NCI-H187 (cell line): ENCODE measurements at places on chromosomes 6 and 20.

GRCh38 chr20:37534401-37535157 is 6.9 kb upstream of the BLCAP start:
- peak; percentile 55 for DNase-seq

GRCh38 chr6:26379292-26379691 is 3.6 kb upstream of the BTN2A2 start:
- DNase-seq = no peak

DNA sequence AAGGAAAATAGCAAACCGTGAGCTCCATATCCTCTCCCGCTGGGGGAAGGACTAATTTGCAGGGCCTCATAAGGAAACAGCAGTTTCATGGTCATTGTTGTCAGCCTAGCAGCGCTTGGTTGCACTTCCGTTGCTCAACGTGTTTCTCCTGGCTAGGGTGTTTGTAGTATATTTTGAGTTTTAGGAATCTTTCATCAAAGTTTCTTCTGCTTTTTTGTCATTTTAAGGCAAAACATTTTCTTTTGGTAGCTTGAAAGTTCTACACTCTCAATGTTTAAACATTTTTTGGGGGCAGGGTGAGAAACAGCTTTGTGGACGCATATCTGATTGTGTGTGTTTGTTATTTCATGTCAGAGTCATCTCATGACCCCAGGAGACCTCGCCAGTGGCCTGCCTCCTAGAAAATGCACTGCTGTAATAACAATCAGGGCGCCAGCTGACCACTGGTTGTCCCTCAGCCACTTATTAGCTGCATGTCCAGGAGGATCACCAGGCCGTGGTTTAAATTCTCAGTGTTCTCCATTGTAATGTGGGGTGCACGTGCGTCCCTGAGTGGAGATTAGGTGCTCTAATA is 20.6 kb downstream of the JARID2 start:
- DNase-seq = no peak

DNA sequence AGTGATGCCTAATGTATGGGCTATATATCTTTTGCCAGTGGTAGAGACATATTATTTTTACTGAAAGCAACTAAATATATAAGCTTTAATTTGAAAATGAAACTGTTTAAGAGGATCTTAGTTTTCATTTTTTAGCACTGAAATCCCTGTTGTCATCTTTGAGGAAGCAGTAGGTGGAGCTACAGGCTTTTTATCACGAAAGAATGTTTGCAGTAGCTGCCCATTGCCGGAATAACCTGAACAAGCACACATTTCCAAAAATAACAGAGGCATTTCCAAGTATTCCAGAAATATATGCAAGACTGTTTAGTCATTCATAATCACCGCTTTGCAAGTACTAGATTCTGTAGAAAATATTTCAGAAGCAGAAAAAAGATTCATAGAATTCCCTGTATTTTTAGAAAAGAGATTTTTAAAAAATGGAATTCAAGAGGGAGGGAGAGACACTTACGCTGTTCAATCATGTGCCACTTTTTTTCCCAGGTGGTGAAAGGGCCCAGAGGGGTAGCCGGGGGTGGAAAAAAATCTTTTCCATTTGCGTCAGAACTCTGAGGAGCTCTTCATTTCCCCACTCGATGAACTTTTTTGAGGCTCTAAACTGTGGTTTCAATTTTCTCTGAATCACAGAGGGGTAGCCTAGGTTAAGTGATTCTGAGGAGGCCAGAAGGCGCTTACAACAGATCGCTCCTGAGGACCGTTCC is 142.5 kb upstream of the FERMT1 start:
- DNase-seq = no peak

GRCh38 chr20:10539818-10540553 is 104.9 kb downstream of the SLX4IP start:
- DNase-seq = no peak

GRCh38 chr6:156994215-156995076 is 217.3 kb downstream of the ARID1B start:
- no peak for DNase-seq

DNA sequence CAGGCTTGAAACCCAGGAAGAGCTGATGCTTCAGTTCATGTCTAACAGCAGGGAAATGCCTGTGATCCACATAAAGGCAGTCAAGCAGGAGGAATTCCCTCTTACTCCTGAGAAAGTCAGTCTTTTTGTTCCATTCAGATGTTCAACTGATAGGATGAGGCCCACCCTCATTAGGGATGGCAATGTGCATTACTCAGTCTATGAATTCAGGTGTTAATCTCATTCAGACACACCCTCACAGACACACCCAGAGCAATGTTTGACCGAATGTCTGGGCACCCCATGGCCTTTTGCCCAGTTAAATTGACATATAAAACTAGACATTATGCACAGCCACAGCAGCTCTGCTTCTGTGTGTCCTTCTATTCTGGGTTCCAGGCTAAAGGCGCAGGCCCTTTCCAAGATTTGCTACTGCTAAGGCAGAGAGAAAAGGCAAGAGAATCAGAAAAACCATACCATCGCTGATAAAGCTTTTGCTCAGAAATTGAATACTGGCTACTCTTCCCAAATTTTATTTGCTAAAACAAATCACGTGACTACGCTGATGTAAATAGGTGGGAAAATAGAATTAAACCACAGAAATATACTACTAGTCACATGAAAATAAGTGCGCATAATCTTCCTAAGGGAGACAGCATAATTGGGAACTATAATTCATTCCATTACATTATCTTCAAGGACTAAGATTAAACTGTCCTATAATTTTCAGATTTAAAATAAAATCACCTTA is 625.0 kb upstream of the MAN1A1 start:
- no peak for DNase-seq

DNA sequence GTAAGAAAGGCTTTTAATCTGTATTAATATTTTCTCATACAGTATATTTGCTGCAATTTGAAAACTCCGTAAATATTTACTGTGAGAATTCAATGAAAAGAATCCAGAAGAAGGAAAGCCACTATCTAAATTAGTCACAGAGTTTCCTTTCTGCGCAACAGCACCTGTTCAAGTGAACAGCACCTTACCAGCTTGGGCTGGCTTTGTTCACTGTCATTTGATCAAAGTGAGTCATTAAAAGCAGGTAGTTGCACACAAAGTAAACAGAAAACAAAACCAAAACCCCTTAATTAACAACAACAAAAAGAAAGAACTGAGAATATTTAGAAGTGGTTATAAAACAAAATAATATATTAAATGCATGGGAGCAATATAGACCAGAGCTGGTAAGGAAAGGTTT is 12.8 kb downstream of the SMLR1 start:
- no peak for DNase-seq

- DNase-seq = no peak
Observed at GRCh38 chr6:44917430-44917829, 410.7 kb upstream of the RUNX2 start.

DNA sequence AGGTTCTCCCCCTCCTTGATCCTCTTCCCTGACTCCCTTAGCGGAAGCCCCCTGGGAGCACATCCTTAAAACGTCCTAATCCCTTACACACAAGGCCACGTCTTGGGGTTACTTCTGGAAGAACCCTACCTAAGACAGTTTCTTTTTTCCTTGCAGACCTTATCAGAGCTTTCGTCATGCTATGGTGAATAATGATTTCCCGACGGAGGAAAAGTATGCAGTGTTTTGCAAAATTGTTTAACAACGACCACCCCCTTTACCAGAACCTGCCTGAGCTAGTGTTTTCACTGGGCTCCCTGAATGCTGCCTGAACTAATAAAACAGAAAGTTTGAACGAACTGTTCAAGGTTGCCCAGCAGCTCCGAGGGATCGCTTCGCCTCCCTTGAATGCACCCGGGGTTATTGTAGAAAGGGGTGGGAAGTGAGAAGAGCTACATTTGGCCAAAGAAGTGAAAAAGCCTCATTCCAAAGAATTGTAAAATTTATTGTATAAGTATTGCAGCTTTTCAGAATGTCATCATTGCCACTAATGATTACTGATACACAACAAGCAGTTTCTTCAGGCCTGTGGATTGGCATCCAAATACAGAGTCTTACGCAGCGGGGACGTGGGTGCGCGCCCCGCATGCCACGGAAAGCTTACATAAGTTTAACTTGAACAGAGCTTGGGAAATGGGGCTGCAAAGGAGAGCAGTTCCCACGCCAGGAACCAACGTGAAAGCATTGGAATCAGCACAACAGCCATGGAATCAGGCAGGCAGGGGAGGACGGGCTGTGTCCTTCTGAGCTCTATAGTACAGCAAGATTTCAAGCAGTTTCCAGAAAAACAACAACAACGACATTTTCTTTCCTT is 27.9 kb upstream of the ZBP1 start:
- DNase-seq = no peak

DNA sequence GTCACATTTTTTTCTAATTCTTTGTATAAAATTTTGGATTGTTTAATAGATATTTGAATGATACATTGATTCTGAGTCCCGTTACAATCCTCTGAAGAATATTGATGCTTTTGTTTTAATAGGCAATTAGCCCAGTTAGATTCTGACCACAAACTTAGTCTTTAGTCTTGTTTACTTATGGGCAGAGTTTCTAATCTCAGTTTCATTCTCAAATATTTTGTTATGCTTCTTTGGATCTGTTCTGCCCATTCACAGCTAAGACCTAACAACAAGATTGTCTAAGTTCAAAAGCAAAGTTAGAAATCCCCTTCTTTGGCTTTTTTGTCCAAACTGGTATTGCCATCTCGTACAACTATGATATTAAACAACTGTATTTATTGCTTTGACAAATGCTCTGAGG is 58.0 kb downstream of the TBXT start:
- no peak for DNase-seq

GRCh38 chr6:4287372-4287771 is 152.0 kb upstream of the ECI2 start:
- no peak for DNase-seq

DNA sequence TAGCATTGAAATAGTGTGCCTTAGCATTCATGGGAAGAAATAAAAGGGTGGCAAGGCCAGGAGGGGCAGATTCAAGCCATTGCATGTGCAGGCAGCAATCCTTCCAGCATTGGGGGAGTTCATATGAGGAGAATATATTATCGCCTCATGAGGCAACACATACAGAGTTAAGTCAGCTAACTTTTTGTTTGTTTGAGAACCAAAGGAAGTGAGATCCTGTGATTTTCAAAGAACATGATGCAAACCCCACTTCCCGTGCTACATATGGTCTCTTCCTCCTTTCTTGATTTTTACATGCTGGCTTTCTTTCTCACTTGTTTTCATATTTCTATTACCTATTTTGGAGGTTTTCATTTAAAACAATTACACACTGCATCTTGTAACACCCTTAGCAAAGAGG is 579.7 kb upstream of the ARID1B start:
- no peak for DNase-seq

DNA sequence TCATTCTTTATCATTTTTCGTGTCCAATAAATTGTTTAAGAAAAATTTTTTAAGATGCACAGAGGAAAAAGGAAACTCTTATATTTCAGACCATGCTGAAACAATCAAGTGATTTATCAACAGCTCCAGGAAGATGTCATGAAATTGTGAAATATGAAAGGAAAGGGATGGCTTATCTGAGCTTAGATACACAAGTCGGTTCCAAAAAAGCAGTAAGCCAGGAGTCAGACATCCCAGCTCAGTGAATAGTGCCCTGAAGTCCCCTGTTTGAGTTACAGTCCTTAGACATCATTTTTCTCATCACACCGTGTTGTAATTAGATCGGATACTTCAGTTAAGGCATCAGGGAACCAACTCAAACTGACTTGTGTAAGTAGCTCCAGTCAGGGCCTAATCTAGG is 91.0 kb upstream of the SSTR4 start:
- no peak for DNase-seq

GRCh38 chr6:53628354-53629119 is 37.0 kb downstream of the KLHL31 start:
- DNase-seq = no peak

GRCh38 chr6:52299653-52300052 is 15.1 kb upstream of the MCM3 start:
- DNase-seq = no peak

DNA sequence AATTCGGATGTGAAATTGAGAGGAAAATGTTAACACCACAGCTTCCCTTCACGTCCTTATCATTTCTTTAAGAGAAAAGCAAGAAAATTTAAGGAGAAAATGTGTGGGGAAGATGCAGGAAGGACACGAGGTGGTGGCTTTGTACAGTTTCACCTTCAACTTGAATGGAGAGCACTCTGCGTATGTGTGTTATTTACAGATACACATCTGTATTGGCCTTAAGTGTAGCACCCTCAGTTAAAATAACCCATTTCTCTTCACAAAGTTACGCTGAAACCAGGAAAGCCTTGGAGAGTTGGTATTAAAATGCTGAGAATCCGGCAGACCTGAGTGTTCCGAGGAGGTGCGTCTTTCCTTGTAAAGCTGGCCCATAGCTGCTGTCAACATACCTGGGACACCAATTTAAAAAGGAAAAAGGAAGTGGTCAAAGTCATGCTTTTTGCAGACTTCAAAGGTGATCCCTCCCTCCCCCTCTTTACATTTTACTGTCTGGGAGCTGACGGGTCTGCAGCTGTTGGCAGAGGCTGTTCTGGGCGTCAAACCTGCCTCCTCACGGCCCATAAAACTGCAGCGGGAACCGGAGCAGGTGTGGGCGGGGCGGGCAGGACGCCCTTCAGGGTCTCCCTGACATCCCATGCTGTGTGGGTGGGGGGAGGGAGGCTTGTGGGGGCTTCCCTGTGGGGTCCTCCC is 61.3 kb upstream of the TBXT start:
- DNase-seq = no peak

- DNase-seq = no peak
Observed at GRCh38 chr6:125220712-125221111, 67.1 kb downstream of the TPD52L1 start.

GRCh38 chr6:87444362-87444761 is 28.4 kb upstream of the SLC35A1 start:
- DNase-seq = no peak

GRCh38 chr20:18728165-18728869 is 85.3 kb upstream of the SCP2D1 start:
- DNase-seq = no peak

DNA sequence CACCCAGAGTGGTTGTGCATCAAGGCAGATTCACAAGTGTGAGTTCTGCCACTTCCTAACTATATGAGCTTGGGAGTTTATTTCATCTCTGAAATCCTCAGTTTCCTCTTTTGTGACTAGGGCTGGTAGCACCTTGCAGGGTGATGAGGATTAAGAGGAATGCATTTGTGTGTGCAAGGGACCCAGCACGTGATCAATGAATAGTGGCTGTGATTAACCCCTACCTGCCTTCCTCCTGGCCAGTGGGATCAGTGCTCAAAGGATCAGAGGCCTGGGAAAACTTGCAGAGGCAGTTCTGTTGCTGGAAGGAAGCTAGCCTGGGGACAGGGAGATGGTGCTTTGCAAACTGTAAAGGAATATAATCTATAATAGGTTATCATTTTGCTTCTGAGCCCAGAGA is 7.3 kb downstream of the SDC4 start:
- DNase-seq = no peak

GRCh38 chr6:130583268-130583667 is 217.5 kb downstream of the TMEM200A start:
- no peak for DNase-seq

DNA sequence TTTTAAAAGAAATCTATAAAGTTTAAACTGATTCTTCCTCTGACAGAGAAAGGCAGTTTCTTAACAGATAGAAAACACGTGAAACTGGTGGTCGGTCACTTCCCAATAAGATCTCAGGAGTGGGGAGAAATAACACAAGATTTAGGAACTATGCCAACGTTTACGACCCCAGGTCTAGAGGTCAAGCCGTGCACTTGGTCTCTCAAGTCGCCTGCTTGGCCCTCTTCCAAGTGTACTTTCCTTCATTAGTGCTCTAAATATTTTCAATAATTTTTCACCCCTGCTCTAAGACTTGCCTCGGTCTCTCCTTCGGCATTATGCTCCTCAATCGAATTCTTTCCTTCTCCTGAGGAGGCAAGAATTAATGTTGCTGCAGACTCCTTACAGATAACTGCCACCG is 61.7 kb downstream of the TRIM27 start:
- DNase-seq = no peak
